ENCODE measurements at places on chromosomes 3 and 15.
A peak's percentile ranks its signal among the peaks of the same experiment; 100 is the strongest.

GRCh38 chr3:24288496-24289236 lies 206.0 kb downstream of the THRB start:
- no peak for DNase-seq

DNA sequence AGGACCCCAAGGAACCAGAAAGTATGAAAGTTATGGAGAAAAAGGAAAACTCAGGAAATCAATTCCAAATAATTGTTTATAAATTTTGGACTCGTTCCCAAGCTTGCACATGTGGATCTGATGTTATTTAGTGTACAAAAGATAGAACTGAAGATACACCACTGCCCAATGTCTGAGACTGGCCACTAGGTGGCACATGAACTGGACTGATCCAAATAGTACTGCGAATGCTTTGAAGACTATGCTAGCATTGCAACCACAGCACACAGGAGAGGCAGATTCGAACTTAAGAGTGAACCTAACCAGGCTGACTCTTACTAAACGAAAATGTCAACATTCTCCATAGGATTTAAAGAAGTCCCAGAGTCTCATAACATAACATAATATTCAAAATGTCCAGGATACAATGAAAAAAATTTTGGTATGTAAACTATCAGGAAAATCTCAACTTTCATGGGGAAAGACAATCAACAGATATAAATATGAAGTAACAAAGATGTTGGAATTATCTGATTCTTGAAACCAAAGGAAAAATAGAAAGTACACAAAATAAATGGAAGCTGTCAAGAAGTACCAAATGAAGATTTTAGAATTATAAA lies 596.7 kb downstream of the FGF12 start:
- DNase-seq = peak; percentile 34

- DNase-seq = no peak
These were observed 154.5 kb downstream of the ATP8B4 start for GRCh38 chr15:49964551-49964950.

- no peak for DNase-seq
These were observed 215.2 kb upstream of the BCHE start for GRCh38 chr3:166052440-166052839.

DNA sequence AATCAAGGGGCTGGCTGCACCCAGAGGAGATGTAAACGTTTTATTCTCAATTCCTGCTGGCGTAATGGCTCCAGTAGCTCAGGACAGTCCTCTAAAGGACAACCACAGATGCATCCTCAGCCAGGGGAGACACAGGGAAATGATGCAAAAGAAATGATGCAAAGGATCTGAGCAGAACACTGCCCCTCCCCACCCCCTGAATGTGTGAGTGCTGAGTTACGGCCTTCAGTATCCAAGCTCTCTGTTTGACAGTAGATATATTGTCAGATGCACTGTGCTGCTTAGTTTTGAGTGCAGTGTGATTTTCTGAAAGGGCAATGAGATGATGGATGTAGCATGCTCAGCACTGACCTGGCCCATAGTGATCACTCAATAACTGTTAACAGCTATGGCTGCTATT lies 41.4 kb upstream of the CTDSPL start:
- no peak for DNase-seq

- DNase-seq = no peak
These were observed 44.9 kb upstream of the ALDH1A3 start for GRCh38 chr15:100834731-100835130.

GRCh38 chr15:48993380-48993779 lies 29.7 kb upstream of the SHC4 start:
- no peak for DNase-seq

- no peak for DNase-seq
These were observed 26.2 kb upstream of the SLC35G2 start for GRCh38 chr3:136792556-136793330.

GRCh38 chr15:57297163-57297593 lies 79.1 kb upstream of the CGNL1 start:
- DNase-seq = no peak

- DNase-seq = no peak
These were observed 142.6 kb downstream of the SATB1 start for GRCh38 chr3:18282507-18282906.

- DNase-seq = no peak
These were observed 51.3 kb upstream of the KPNA4 start for GRCh38 chr3:160616716-160617115.

GRCh38 chr3:77456431-77456830 lies 416.5 kb downstream of the ROBO2 start:
- no peak for DNase-seq

DNA sequence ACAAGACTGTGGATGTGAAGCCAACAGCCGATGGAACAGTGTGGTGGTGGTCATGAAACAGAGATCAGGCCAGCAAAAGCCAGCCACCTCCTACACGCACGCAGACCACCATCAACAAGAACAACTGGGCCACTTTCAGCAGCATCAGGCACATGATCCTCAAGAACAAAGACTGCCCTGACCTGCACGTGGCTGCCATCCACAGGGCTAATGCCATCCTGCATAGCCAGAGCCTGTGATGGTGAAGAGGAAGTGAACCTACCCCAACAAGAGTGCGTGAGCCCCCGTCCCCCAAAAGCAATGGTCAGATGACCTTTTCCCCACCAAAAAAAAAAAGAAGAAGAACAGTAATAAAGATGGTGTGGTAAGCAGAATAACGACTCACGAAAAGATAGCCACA lies 62.6 kb downstream of the AQP9 start:
- no peak for DNase-seq

- no peak for DNase-seq
These were observed 342.2 kb downstream of the PDCD6IP start for GRCh38 chr3:34140616-34141015.

DNA sequence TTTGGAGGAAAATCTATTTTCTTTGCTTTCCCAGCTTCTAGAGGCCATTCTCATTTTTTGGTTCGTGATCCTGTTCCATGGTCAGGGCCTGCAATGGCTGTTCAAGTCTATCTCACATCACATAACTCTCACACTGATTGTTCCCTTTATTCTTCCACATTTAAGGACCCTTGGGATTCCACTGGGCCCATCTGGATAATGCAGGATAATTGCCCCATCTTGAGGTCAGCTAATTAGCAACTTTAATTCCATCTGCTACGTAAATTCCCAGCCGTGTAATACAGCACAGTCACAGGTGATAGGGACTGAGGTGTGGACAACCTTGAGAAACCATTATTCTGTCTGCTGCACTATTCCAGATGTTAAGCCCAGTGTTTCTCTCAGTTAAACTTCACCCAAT lies 311.6 kb upstream of the CNTN4 start:
- no peak for DNase-seq

- DNase-seq = no peak
These were observed 16.2 kb downstream of the CLRN1 start for GRCh38 chr3:150956376-150956775.

- DNase-seq = no peak
These were observed 132.8 kb downstream of the OSBPL10 start for GRCh38 chr3:31848163-31848818.

GRCh38 chr15:45064386-45064785 lies 41.4 kb downstream of the SORD start:
- DNase-seq = no peak

DNA sequence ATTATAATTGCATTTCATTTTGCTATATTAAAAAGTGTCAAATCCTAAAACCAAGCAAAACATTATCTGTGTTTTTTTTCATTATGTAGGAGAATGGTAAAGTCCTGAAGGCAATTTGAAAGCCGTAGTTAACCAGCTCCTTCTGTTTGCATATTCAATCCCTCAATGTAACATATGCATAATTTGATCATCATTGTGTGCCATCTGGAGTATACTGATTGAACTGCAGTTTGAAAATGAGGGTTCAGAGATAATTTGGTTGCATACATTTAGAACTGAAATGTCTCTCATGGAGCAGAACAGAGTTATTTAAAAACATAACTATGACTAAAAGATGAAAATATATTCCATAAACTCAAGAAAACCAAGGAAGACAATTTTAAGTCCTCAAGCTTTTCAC lies 518.6 kb downstream of the GBE1 start:
- no peak for DNase-seq

- DNase-seq = no peak
These were observed 106.5 kb downstream of the P3H2 start for GRCh38 chr3:190013943-190014924.

- no peak for DNase-seq
These were observed 1331.4 kb downstream of the NSUN3 start for GRCh38 chr3:95394286-95394685.

GRCh38 chr3:99286266-99286845 lies 352.0 kb upstream of the COL8A1 start:
- no peak for DNase-seq

- no peak for DNase-seq
These were observed 97.6 kb upstream of the PPP2R3A start for GRCh38 chr3:135867911-135868310.

DNA sequence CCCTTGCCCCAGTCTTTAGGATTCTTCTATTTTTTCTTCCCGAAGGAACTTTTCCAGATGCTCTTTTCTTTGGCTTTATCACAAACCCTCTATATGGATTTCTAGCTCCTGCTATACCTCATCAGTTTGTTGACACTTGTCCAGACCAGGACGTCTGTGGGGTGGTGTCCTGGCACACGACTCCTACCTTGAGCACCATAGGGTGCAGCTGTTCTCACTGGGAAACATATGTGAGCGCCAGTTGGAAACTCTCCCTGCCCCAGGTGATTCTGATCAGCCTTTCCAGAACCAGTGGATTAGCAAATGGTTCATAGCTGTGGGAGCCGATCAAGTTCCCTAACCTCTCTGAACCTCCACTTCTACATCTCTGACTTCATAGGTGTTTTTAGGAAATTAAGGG lies 40.6 kb upstream of the USP3 start:
- DNase-seq = no peak

DNA sequence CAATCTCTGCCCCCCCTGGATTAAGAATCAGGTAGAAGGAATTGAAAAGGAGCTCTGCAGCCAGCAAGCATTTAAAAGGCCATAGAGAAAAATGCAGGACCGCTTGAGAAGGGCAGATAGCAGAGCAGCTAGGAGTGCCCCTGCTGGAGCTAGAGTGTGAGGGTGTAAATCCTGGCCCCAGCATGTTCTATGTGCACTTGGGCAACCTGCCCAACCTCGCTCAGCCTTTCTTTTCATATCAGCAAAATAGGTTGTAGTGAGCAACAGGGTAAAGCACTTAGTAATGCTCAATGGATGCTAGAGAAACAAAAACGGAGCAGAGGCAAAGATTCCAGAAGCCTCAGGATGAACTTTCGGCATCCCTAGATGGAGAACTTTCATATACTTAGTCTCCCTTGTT lies 25.0 kb upstream of the THBS1 start:
- DNase-seq = no peak

- DNase-seq = no peak
These were observed 298.1 kb downstream of the THSD4 start for GRCh38 chr15:71413419-71413818.

DNA sequence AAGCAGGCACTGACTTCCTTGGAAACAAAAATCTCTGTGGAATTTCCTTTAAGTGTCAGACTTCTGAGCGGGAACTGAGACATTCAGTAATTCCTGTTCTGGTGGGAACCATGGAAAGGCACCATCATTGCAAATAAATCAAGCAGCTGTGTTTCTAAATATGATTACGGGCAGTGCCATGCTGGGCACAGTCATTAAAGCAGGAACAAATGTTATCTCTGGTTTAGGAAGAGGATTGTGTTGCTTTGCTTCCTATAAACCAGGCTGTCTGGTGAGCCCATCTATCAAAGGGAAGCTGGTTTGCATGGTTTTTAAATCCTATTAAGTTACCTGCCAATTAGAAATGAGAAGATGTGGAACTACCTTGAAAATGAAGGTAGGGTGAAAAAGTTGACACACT lies 86.7 kb downstream of the EBLN2 start:
- no peak for DNase-seq

- DNase-seq = no peak
These were observed 281.2 kb downstream of the LSAMP start for GRCh38 chr3:116164039-116164438.

- no peak for DNase-seq
These were observed 72.9 kb downstream of the TM4SF4 start for GRCh38 chr3:149547413-149547812.

DNA sequence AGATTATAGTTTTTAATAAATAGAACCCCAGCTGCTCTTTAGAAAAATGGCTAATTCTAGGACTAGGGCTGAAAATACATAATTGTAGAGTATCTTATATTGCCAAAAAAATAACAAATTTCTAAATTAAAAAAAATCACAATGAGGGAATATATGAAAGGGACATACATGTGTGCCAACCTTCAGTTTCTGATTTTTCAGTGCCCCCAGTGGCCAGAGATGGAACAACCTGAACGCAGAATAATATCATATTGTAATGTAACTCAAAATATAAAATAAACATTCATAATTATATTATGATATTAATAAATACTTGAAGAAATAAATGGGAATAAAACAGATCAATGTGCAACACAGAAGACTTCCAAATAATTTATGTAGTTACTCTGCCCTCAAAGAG lies 460.5 kb downstream of the ZNF385D start:
- no peak for DNase-seq

DNA sequence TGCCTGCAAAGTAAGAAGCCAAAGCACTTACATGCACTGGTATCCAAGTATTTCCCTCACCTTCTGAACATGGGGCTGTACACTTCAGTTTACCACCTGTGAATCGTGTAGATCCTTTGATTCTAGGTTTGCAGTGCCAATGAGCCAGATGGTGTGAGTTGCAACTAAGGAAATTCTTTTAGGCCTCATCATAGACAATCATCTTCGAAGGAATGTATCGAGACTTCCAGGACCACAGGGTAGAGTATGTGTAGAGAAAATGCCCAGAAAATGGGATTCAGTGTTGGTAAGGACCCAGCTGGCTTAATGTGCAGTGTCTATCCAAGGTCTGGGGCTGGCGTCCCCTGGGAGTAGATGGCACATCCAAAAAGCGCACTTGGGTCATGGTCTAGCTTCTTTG lies 323.2 kb upstream of the TPM1 start:
- DNase-seq = no peak

DNA sequence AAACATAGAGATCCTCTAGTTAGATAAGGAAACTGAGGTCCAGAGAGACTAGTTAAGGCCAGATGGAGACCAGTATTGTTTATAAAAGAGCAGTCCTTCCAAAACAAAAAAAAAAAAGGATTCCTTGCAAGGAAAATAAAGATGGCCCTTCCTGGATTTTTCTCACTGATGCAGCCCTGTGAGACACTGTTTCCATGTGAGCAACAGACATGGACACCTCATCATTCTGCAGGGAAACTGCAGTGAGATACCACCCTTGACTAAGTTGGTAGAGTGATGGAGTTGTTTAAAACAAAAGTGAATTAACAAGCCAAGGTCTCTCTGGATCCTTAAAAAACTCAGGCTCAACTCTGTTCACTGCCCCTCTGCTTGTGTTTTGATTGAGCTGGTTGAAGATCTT lies 65.6 kb upstream of the MYZAP start:
- DNase-seq = no peak
